Activated T-helper 2 cell treated with anti-CD3 and anti-CD28 coated beads, Interferon-gamma antibody, Interleukin-2, Interleukin-4, amounts not matched to agents 10 μg/mL and 5 μg/mL and 100 μg/mL, durations not matched to agents 14 hours and 24 hours and 36 hours (primary cell): ENCODE measurements at places on chromosomes 16 and 17. TPM values are rescaled to one million over a fixed set of nuclear protein-coding genes. Genes with fewer than 3 reads are reported as not detected.
A peak's percentile ranks its signal among the peaks of the same experiment; 100 is the strongest.

Gene CDRT4
- total RNA-seq: 4.8 and 8.0 TPM in 2 replicates

- no peaks in the 10 kb centered on the region for H3K4me1 ChIP-seq
- no peak overlapping the region for H3K27ac ChIP-seq
- H3K4me3 ChIP-seq: no peak overlapping the region
- H3K27me3 ChIP-seq: no peaks in the 10 kb centered on the region
Observed at GRCh38 chr16:81939164-81940056, 71.9 kb downstream of the SDR42E1 start.

Gene ACSM5
- total RNA-seq: not detected in 2 replicates

GRCh38 chr17:4001048-4001590 lies 36.9 kb upstream of the ATP2A3 start:
- H3K36me3 ChIP-seq: peaks cover 8% of the 10 kb centered on the region
- H3K27me3 ChIP-seq: peaks cover 16% of the 10 kb centered on the region
- peaks cover 1% of the 10 kb centered on the region for H3K4me1 ChIP-seq
- H3K27ac ChIP-seq: no peak overlapping the region
- H3K4me3 ChIP-seq: no peak overlapping the region
- no peak for DNase-seq

DNA sequence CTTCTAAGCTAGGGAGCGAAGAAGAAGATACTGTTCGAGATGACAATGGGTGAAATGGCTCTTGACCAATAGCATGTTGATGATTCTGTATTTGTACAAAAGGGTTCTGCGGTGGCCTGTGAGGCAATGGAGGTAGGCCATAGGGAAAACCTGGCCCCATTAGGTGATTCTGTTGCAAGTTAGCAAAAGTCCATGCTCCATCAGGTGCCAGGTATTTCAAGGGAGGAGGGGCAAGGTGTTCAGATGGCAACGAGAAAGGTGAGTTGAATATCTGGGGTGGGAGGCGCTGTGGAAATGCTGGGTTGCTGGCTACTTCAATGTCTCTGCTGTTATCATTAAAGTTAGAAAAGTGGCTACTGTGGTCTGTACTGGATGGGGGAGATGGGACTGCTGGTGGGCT lies 62.8 kb downstream of the CACNG1 start:
- no peak overlapping the region for H3K27ac ChIP-seq
- no peak overlapping the region for H3K4me3 ChIP-seq

Gene METTL16
- total RNA-seq: 49.1 and 49.2 TPM in 2 replicates

GRCh38 chr17:62676952-62677596 lies 49.6 kb downstream of the MRC2 start:
- no peak overlapping the region for H3K27ac ChIP-seq
- no peaks in the 10 kb centered on the region for H3K4me1 ChIP-seq
- H3K4me3 ChIP-seq: no peak overlapping the region
- DNase-seq: no peak
- H3K36me3 ChIP-seq: no peaks in the 10 kb centered on the region

GRCh38 chr16:4261557-4262172 lies 11.2 kb downstream of the TFAP4 start:
- peak; percentile 24 for DNase-seq
- H3K27ac ChIP-seq: no peak overlapping the region
- H3K27me3 ChIP-seq: no peaks in the 10 kb centered on the region
- H3K4me1 ChIP-seq: peaks cover 2% of the 10 kb centered on the region
- peaks cover 43% of the 10 kb centered on the region for H3K36me3 ChIP-seq

Gene DHX8
- total RNA-seq: 53.2 and 56.8 TPM in 2 replicates

DNA sequence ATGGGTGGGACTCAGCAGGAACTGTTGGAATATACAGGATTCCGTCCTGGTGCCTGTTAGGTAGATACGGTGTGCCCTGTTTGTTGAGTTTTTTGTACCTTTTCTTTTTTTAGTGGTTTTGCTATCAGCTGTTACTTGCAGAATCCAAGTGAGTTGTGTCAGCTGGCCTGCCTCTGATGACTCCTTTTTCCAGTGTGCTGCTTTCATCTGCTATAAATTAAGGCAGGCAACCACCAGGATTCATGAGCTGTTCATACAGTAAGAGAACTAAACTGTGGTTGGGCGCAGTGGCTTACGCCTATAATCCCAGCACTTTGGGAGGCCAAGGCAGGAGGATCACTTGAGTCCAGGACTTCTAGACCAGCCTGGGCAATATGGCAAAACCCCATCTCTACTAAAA lies 79.9 kb downstream of the WNT3 start:
- H3K27ac ChIP-seq: no peak overlapping the region
- no peak overlapping the region for H3K4me3 ChIP-seq
- no peak for DNase-seq
- peaks cover 8% of the 10 kb centered on the region for H3K36me3 ChIP-seq
- H3K4me1 ChIP-seq: no peaks in the 10 kb centered on the region
- no peaks in the 10 kb centered on the region for H3K27me3 ChIP-seq

Gene RND2
- total RNA-seq: 0.05 TPM in 1 of 2 replicates, not detected in the other
